Stimulated activated CD4-positive, alpha-beta T cell treated with anti-CD3 and anti-CD28 coated beads, Interleukin-4, amount 100 ng/mL, for 24 hours (primary cell): ENCODE measurements at places on chromosomes 4 and X.

- no peak for DNase-seq
Observed at GRCh38 chr4:74823194-74823593, 28.9 kb upstream of the BTC start.

- DNase-seq = no peak
Observed at GRCh38 chr4:156118507-156119220, 165.0 kb upstream of the CTSO start.

GRCh38 chrX:111490688-111491087 is 20.8 kb upstream of the SERTM2 start:
- DNase-seq = no peak

- DNase-seq = no peak
Observed at GRCh38 chr4:30821859-30822612, 101.9 kb downstream of the PCDH7 start.

DNA sequence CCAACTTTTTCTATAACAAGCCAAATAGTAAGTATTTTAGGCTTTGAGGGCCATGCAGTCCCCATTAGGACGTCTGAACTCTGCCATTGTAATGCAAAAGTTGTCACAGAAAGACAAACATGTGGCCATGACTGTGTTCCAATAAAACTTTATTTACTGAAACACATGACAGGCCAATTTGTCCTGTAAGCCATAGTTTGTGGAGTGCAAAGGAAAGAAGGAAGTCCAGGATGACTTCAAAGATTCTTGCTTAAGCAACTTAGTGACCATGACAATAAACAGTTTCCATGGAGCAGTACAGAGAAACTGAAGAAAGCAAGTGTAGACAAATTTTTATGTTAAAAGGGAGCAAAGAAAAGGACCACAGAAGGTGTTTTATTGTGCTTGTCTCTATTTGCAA is 35.0 kb upstream of the MYOZ2 start:
- DNase-seq = no peak

- peak; percentile 35 for DNase-seq
Observed at GRCh38 chrX:17535229-17535628, 160.2 kb downstream of the NHS start.

DNA sequence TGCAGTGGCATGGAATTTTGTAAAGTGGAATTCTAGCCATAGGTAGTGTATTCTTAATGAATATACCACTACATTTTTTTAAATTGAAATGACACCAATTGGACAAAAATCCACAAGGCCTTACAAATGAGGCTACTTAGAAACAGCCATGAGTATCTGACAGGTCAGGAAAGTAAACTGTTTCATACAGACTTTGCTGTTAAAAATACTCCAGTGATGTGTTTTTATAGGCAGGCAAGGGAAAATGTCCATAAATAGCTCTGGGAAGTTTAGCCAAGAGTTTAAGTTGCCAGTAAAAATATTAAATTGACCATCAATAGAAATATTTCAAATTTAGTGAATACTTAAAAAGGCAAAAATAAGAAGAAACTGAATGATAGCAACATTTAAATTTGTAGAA is 41.8 kb upstream of the PDLIM5 start:
- DNase-seq = no peak

DNA sequence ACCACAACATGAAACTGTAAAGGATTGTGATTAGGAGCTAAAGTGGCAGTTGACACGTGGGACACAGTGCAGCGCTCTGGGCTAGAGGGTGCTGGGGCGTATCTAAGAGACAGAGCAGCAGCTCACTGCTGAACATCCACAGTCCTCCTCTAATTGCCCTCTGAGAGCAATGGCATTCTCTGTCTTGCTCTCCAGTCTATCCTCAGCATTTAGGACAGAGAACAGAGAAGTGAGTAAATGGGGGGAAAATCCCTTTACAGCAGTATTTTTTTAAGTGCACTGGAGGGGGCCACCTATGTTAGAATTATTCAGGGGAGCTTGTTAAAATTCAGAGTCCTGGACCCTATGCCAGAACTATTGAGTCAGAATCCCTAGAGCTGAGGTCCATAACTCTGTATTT is 4.2 kb upstream of the TMEM154 start:
- no peak for DNase-seq

GRCh38 chrX:150226223-150226965 is 136.7 kb upstream of the MAMLD1 start:
- DNase-seq = no peak

DNA sequence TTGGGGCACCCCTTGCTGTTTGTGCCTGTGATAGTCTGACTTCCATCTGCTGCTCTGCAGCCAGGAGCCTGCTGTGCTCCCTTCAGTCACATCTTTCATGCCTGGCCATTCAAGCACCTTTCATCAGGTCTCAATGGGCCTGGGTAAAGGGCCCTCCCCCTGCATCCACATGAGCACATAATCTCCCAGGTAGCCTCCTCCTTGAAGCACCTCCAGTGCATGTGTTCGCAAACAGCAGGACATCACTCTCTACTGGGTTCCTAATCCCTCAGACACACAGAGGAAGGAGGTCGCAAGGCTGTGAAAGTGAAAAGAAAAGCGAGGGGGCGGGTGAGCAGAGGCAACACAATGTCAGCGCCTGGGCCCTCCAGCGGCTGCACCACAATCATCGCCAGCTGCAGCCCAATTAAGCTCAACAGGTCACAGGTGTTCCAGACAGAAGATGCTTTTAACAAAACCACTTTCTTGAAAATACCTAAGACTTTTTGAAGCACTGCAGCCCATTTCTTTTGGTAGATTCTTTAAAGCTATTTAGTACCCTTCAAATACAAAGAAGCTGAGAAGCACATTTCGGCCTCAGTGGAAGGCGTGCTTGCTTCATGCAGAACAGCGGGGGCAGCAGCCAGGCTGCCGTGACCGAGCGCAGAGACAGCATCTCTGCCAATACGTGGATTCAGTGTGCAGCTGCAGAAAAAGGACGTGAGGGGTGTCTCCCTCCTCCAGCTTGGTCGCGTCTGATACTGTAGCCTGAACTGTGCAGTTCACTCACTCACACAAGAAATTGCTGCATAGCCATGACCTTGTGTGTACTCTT is 92.2 kb upstream of the SPRY1 start:
- DNase-seq = no peak

- DNase-seq = no peak
Observed at GRCh38 chr4:180394312-180394711, 1848.9 kb upstream of the TENM3 start.

- no peak for DNase-seq
Observed at GRCh38 chr4:147790412-147790811, 58.5 kb downstream of the ARHGAP10 start.

GRCh38 chr4:183443655-183444213 is 702 bp upstream of the CDKN2AIP start:
- peak; percentile 46 for DNase-seq

DNA sequence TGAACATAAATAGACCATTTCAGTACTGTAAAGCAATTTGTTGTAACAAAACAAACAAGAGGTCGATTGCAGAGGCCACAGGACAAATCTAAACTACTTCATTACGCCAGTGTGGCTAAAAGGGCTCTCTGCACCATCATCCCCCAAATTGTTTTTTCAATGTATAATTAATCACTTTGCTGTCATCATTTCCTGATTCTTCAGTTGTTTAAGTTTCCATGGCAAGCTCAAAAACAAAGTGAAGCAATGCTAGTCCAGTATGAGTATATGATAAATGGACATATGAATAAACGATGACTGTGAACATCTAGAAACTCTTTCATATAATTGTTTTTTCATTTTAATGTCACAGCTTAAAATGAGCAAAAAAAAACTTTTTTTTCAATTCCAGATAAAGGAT is 235.4 kb upstream of the FGF13 start:
- no peak for DNase-seq

- DNase-seq = no peak
Observed at GRCh38 chr4:84814094-84814750, 152.3 kb downstream of the WDFY3 start.

DNA sequence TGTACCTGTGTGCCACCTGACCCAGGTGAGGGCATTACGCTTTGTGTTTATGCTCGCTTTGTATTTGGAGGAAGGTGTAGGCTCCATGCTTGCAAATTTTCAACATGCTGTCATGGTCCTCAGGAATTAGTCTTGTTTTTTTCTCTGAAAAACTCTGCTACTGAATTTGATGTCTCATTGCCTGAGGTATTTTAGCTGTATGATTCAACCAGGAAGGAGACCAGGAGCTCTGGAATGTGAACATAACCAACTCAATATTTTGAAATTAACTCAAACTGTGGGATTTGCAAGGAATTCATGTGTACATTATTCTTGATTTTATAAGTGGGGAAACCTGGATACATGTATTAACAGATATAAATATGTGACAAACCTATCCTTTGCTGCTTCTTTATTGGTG is 134.1 kb downstream of the SLC4A4 start:
- DNase-seq = no peak

GRCh38 chrX:129566073-129566472 is 26.0 kb downstream of the OCRL start:
- no peak for DNase-seq

- no peak for DNase-seq
Observed at GRCh38 chr4:11698033-11698432, 269.3 kb upstream of the HS3ST1 start.

DNA sequence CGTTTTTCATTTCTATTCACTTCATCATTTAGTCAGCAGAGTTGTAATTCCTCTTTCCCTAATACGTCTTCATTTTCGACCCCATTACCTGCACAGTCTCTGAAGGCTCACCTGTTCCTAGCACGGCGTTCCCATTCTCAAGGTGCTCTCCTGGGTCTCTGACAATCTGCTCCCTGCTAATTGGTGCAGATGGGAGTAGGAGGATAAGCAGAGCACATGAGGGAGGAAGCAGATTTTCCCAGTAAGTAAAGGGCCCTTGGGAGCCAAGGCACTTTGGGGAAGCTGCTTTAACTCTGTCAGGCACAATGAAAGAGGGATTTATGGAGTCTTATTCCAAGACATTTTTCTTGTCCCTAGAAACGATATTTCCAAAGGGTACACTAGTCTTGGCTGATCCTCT is 466.4 kb downstream of the STIM2 start:
- no peak for DNase-seq

DNA sequence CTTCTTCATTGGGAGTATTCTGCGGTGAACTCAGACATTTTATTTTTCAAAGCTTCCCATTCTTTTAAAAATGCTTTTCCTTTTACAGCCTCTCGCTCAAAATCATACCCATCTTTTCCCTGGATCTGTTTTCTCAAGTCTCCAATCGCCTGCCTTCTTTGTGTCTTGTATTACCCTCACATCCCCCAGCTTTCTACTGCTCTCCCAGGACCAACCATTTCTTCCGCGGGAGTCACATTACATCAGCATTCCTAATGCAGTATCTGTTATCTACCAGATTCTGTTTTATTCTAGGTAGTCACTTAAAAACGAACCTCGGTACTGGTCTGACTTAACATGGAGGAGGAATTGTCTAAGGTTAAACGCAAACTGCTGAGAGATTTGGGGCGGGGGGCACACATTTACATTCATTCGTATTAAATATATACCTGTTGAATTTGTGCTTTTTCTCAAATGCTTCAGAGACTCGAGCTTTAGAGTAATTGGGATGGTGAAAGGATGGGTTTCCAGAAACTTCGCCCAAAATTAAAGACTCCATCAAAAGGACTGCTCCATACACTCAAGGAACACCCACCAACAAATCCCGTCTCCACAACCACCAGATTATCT is 493 bp upstream of the UCHL1 start:
- no peak for DNase-seq

- no peak for DNase-seq
Observed at GRCh38 chrX:37783305-37783704, 3.4 kb downstream of the CYBB start.

- DNase-seq = no peak
Observed at GRCh38 chr4:158169931-158170690, 2.7 kb downstream of the GASK1B start.

DNA sequence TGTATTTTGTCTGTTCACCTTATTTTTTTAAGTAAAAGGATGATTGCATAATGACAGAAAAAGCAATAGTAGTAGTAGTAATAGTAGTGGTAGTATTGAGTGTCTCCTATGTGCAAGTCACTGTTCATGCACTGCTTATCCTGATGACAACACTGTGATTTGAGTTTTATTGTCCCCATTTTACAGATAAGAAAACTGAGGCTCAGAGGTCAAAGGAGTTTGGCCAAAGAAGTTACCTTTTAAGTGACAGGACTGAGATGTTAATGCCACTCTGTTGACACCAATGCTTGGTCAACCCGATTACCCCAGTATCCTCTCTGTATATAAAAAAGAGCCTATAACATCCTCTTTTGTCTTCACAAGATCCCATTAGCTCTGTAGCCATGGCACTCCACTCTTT is 100.5 kb upstream of the FRMPD3 start:
- no peak for DNase-seq

DNA sequence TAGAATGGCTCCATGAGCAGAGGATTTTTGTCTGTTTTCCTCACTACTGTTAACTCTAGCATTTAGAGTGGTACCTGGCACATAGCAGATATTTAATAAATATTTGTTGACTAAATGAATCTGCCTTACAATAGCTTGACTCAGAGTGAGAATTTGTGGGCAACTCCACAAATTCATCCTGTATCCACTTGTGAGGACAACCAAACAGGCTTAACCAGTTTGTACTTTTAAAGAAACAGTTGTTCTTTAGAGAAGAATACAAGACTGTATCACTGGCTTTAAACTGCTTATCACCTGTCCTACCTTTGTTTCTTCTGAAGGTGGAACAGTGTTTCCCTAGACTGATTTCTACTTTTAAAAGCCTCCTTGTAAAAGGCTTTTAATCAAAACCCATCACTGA is 141.3 kb upstream of the SH3RF1 start:
- no peak for DNase-seq

GRCh38 chr4:145230726-145231125 is 50.3 kb upstream of the OTUD4 start:
- no peak for DNase-seq

DNA sequence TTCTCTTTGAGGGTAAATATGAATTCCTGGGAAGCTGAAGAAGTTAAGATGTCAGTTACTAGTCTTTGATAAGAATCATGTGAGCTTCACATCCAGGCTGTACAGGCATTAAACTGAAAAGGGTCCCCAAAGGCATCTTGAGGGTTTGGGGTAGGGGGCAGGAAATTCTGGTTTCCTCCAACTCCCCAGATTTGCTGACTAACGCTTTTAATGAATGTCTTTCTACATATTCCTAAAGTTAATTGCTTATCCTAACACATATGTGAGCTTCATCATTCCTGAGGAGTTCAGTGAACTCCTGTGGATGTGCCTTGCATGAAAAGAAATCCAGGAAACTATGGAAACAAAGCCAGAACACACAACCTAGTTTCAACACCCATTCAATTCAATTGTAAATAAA is 73.8 kb upstream of the GAB1 start:
- DNase-seq = no peak

DNA sequence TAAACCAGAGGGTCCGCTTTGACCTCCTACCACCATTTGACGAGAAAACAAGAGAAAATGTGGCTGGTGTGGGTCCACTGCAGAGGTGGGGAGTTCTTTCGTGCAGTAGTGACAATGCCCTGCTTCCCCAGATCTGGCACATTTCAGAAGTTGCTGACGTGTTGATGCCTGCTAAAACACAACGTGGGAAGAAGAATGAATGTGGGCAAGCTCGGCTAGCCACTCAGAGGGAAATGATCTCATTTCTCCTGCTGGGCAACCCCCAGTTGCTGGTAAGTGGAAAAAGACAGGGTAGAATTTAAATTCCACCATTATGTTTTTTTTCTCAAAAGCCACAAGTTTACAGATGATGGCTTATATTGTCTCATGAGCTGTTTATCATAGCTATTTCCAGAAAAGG is 77.9 kb downstream of the LUZP4 start:
- no peak for DNase-seq
